ENCODE measurements at places on chromosomes 2 and 18. TPM values are rescaled to one million over a fixed set of nuclear protein-coding genes. Genes with fewer than 3 reads are reported as not detected.

DNA sequence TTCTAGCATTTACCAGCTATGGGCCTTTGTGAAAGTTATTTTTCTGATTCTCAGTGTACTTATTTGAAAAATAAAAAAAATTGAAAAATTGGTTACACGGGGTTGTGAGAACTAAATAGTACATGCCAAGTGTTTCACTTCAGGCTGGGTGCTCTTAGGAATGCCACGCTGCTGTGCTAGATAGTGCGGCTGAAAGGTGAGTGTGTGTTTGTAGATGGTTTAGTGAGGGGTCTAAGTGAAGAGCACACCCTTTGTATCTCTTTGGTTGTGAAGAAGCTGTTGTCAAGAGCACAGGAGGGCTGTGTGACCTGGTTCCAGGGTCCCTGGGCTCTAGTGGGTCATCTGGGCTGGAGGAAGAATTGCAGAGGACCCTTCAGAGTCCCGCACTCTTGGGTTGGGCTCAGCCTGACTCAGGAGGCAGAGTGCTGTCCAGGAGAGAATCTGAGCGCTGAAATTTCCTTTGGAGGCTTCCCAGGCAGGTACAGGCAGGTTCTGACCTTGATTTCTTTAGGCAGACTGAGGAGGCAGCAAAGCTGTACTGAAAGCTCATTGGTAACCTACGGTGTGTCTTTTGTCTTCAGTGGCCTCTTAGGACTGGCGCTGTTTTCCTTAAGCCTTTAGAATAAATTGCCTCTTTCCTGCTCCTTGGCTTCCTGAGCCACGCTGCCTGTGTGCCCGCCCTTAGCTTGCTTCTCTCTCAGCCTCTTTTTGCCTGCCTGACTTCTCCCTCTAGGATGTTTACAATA, 44.4 kb downstream of the MAP4K4 start:
- H3K36me3 ChIP-seq, result no peaks in the 10 kb centered on the region
- no peak overlapping the region for H3K4me3 ChIP-seq
- no peaks in the 10 kb centered on the region for H3K4me1 ChIP-seq
- no peaks in the 10 kb centered on the region for H3K27me3 ChIP-seq
- no peak for DNase-seq
- H3K27ac ChIP-seq, result no peak overlapping the region

- H3K27me3 ChIP-seq, result no peaks in the 10 kb centered on the region
- H3K27ac ChIP-seq, result no peak overlapping the region
- H3K4me3 ChIP-seq, result no peak overlapping the region
- H3K36me3 ChIP-seq, result no peaks in the 10 kb centered on the region
Measured at GRCh38 chr18:39414009-39414700, 1848.6 kb upstream of the CELF4 start.

DNA sequence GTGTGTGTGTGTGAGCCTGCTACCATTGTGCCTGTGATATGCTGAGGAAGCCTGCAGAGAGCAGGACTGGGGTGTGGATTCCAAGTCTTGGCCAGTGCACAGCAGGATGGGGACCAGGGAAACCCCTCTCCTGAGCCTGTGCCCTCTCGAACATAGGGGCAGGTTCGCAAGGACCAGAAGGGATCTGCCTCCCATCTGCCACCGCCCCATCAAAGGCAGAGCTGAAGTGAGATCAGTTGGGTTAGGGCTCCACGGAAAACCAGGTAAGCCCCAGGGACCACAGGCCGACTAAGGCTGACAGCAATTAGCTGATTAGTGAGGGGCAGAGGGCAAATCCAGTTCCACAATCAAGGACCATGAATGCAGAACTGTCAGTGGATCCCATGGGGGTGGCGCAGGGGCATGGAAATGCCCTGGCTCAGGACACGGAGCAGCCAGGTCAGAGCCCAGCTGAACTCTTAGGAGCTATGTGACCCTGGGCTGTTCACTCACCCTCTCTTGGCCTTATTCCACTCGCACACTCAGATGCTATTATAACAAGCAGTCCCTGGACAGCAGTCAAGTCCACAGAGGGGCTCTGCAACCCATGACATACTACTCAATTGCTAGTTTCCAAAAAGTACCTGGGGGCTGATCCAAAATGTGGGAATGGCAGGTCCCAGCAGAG, 84.2 kb upstream of the ID2 start:
- no peak overlapping the region for H3K4me3 ChIP-seq
- peaks cover 8% of the 10 kb centered on the region for H3K4me1 ChIP-seq
- H3K27ac ChIP-seq, result peak overlapping the region; percentile 52

ZNF385B gene
- polyA plus RNA-seq, result 5.0 TPM

RGPD4 gene
- polyA plus RNA-seq, result not detected

PSMA8 gene
- polyA plus RNA-seq, result 0.24 TPM

CIB4 gene
- 10.1 TPM for polyA plus RNA-seq
